ENCODE measurements at places on chromosomes 3 and 15. TPM values are rescaled to one million over a fixed set of nuclear protein-coding genes. Genes with fewer than 3 reads are reported as not detected.

CSK gene
- 72.1 TPM for total RNA-seq

PLXNA1 gene
- total RNA-seq, result 54.5 TPM

CELF6 gene
- total RNA-seq, result 3.6 TPM

GCSAM gene
- total RNA-seq, result not detected

CFAP20DC gene
- total RNA-seq, result not detected

MYO9A gene
- total RNA-seq, result 42.9 TPM

DNASE1L3 gene
- 2.5 TPM for total RNA-seq

MINAR1 gene
- total RNA-seq, result not detected

FAM3D gene
- 107 TPM for total RNA-seq

- no peak overlapping the region for H3K4me3 ChIP-seq
- H3K27ac ChIP-seq, result peak overlapping the region; percentile 8
- no peaks in the 10 kb centered on the region for H3K36me3 ChIP-seq
- no peak for DNase-seq
- H3K27me3 ChIP-seq, result no peaks in the 10 kb centered on the region
- no peaks in the 10 kb centered on the region for H3K4me1 ChIP-seq
Observed at GRCh38 chr15:29039466-29040369, 153.9 kb downstream of the APBA2 start.

GRCh38 chr15:63497642-63498467, 6.5 kb upstream of the USP3 start:
- H3K4me1 ChIP-seq, result peaks cover 30% of the 10 kb centered on the region
- no peak overlapping the region for H3K4me3 ChIP-seq
- DNase-seq, result peak; percentile 94
- peak overlapping the region; percentile 61 for H3K27ac ChIP-seq
- no peaks in the 10 kb centered on the region for H3K27me3 ChIP-seq
- no peaks in the 10 kb centered on the region for H3K36me3 ChIP-seq

DNA sequence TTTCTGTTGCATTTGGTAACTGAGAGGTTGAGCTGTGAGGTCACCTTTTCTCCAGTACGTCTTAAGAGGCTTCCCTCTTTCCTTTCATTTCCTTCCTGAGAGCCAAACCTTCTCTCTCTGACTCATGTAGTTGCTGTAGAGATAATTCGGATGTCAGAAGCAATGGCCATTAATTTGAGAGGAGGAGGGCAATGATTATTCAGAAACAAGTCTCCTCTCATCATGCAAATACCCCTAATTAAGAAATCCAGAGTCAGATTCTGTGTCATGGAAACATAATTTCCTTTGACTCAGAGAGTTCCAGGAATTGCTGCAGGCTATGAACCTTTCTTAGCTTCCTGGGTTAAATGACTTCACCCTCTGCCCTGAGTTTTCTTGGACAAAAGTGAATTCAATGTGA, 59.0 kb upstream of the GSK3B start:
- no peaks in the 10 kb centered on the region for H3K36me3 ChIP-seq
- no peaks in the 10 kb centered on the region for H3K4me1 ChIP-seq
- H3K27ac ChIP-seq, result no peak overlapping the region

- H3K36me3 ChIP-seq, result no peaks in the 10 kb centered on the region
- no peaks in the 10 kb centered on the region for H3K27me3 ChIP-seq
- no peak overlapping the region for H3K27ac ChIP-seq
- H3K4me1 ChIP-seq, result no peaks in the 10 kb centered on the region
- H3K4me3 ChIP-seq, result no peak overlapping the region
Observed at GRCh38 chr15:31605467-31605931, 278.9 kb downstream of the KLF13 start.

- no peak overlapping the region for H3K4me3 ChIP-seq
- H3K36me3 ChIP-seq, result no peaks in the 10 kb centered on the region
- no peak for DNase-seq
- H3K4me1 ChIP-seq, result no peaks in the 10 kb centered on the region
- no peaks in the 10 kb centered on the region for H3K27me3 ChIP-seq
Observed at GRCh38 chr3:170692720-170693119, 106.8 kb upstream of the SLC7A14 start.

- no peaks in the 10 kb centered on the region for H3K27me3 ChIP-seq
- no peak overlapping the region for H3K4me3 ChIP-seq
- peak overlapping the region; percentile 23 for H3K27ac ChIP-seq
- peaks cover 14% of the 10 kb centered on the region for H3K36me3 ChIP-seq
- peaks cover 28% of the 10 kb centered on the region for H3K4me1 ChIP-seq
Observed at GRCh38 chr3:5194801-5195509, 7.4 kb downstream of the EDEM1 start.

GRCh38 chr15:70625438-70625837, 137.9 kb downstream of the UACA start:
- no peaks in the 10 kb centered on the region for H3K27me3 ChIP-seq
- no peaks in the 10 kb centered on the region for H3K36me3 ChIP-seq
- H3K4me3 ChIP-seq, result no peak overlapping the region
- no peaks in the 10 kb centered on the region for H3K4me1 ChIP-seq
- no peak overlapping the region for H3K27ac ChIP-seq
- DNase-seq, result no peak

GRCh38 chr3:56800130-56800831, 1.5 kb downstream of the ARHGEF3 start:
- H3K4me3 ChIP-seq, result peak overlapping the region; percentile 68
- H3K36me3 ChIP-seq, result no peaks in the 10 kb centered on the region
- no peak for DNase-seq
- H3K4me1 ChIP-seq, result no peaks in the 10 kb centered on the region
- peak overlapping the region; percentile 84 for H3K27ac ChIP-seq

DNA sequence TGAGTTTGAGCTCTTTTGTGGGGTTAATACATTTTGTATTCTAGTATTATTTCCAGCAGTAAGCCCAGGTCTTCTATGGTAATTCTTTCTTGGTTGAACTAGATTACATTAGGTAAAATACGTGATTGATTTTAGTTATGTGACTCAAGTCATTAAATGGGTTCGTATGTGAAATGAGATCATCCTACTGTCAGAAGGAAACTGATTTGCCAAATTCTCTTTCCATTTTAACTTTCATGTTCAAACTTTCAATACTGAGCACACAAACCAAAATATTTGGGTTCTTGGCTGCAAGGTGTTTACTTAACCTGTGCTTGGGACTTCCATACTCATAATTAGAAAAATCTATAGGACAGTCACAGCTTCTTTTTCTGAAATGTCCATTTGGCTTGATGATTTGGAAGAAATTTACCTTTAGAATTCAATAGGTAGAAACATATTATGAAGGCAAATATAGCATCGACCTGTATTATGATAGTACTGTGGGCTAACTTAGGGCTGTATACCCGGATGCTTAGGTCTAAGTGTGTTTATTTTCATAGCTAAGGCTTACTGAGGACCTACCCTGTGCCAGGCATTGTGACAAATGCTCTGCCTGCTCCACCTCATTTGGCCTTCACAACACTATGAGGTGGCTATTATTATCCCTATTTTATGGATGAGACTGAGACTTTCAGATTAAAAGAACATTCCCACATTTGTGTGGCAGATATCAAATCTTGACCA, 631.8 kb upstream of the GRM7 start:
- no peak for DNase-seq
- no peaks in the 10 kb centered on the region for H3K36me3 ChIP-seq
- no peaks in the 10 kb centered on the region for H3K27me3 ChIP-seq
- no peaks in the 10 kb centered on the region for H3K4me1 ChIP-seq

- no peak for DNase-seq
- H3K4me1 ChIP-seq, result no peaks in the 10 kb centered on the region
- no peaks in the 10 kb centered on the region for H3K27me3 ChIP-seq
- H3K36me3 ChIP-seq, result no peaks in the 10 kb centered on the region
Observed at GRCh38 chr3:105414841-105415240, 48.1 kb downstream of the ALCAM start.

GRCh38 chr3:144394032-144394431, 422.4 kb downstream of the DIPK2A start:
- H3K27ac ChIP-seq, result no peak overlapping the region
- H3K36me3 ChIP-seq, result no peaks in the 10 kb centered on the region
- H3K27me3 ChIP-seq, result no peaks in the 10 kb centered on the region
- no peak for DNase-seq
- H3K4me3 ChIP-seq, result no peak overlapping the region

- H3K27ac ChIP-seq, result peak overlapping the region; percentile 14
- DNase-seq, result no peak
- no peaks in the 10 kb centered on the region for H3K27me3 ChIP-seq
Observed at GRCh38 chr15:78170848-78171773, 21.9 kb downstream of the IDH3A start.

- no peak for DNase-seq
- H3K27me3 ChIP-seq, result no peaks in the 10 kb centered on the region
- H3K27ac ChIP-seq, result no peak overlapping the region
Observed at GRCh38 chr3:25480811-25481210, 52.7 kb downstream of the RARB start.

DNA sequence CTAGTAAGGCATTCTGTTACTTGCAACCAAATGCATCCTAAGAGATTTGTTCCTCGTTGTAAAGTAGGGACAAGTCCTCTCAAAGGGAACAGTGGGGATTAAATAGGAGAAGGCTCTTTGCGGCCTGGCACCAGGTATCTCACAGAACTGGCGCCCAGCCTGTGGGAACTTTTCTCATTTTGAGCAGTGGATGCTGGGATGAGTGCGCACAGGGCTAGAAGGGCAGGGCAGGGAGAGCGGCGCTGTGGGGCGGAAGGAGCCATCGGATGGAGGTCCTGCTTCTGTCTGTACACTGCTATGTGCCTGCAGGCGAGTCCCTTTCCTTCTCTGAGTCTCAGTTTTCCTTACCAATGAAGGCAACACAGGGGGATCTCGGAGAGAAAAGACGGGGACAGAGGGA, 50.6 kb downstream of the WNT7A start:
- DNase-seq, result no peak
- H3K27ac ChIP-seq, result no peak overlapping the region
- no peaks in the 10 kb centered on the region for H3K4me1 ChIP-seq
- H3K36me3 ChIP-seq, result no peaks in the 10 kb centered on the region
- H3K4me3 ChIP-seq, result no peak overlapping the region

GRCh38 chr15:57218826-57219576, 157.3 kb upstream of the CGNL1 start:
- DNase-seq, result no peak
- no peaks in the 10 kb centered on the region for H3K27me3 ChIP-seq
- H3K36me3 ChIP-seq, result no peaks in the 10 kb centered on the region
- no peak overlapping the region for H3K27ac ChIP-seq
- peaks cover 13% of the 10 kb centered on the region for H3K4me1 ChIP-seq

- H3K4me3 ChIP-seq, result no peak overlapping the region
- H3K36me3 ChIP-seq, result peaks cover 51% of the 10 kb centered on the region
- H3K27ac ChIP-seq, result no peak overlapping the region
- H3K4me1 ChIP-seq, result peaks cover 17% of the 10 kb centered on the region
- H3K27me3 ChIP-seq, result no peaks in the 10 kb centered on the region
Observed at GRCh38 chr15:52658955-52659354, 20.2 kb downstream of the ATOSA start.

GRCh38 chr15:77506311-77507142, 85.8 kb downstream of the HMG20A start:
- H3K4me3 ChIP-seq, result no peak overlapping the region
- peak overlapping the region; percentile 79 for H3K27ac ChIP-seq
- peaks cover 16% of the 10 kb centered on the region for H3K4me1 ChIP-seq
- DNase-seq, result peak; percentile 63

DNA sequence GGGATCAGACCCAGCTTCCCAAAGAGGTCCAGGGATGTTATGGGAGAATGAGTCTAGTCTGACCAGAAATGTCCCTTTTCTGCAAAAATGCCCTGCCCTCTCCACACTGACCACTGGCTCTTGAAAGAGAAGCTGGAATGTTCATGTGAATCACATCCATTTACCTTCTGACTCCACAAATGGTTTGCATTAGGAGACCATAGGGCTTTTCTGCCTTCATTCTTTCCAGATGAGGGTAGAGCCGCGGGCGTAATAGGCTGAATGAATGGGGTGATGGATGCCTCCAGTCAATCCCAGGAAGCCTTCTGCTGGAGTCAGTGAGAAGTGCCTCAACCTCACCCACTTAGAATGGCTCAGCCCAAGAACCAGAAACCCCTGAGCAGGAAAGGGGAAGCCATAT, 47.2 kb upstream of the IREB2 start:
- no peak for DNase-seq
- H3K27me3 ChIP-seq, result no peaks in the 10 kb centered on the region
- no peak overlapping the region for H3K27ac ChIP-seq
- no peaks in the 10 kb centered on the region for H3K4me1 ChIP-seq

DNA sequence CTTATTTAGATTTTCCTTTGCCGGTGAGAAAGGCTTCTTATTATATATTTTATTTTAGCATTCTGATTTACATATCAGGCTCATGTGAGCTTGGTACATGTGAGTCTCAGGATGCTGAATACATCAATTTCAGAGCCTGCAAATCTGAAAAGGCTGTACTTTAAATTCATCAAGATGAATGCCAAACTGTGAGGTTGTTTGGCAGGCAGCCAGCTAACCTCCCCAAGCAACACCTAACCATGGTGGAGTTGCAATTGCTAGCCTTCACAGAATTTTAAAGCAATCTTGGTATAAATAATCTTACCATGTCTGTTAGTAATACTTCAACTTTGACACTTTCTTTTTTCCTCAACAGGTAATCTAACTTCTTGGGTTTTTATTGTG, 252.5 kb downstream of the CDIN1 start:
- H3K36me3 ChIP-seq, result no peaks in the 10 kb centered on the region
- H3K27ac ChIP-seq, result no peak overlapping the region
- no peak overlapping the region for H3K4me3 ChIP-seq
- no peaks in the 10 kb centered on the region for H3K4me1 ChIP-seq
- DNase-seq, result no peak

GRCh38 chr15:94494732-94495131, 263.4 kb downstream of the MCTP2 start:
- no peak overlapping the region for H3K4me3 ChIP-seq
- H3K36me3 ChIP-seq, result no peaks in the 10 kb centered on the region
- no peaks in the 10 kb centered on the region for H3K4me1 ChIP-seq
- H3K27me3 ChIP-seq, result no peaks in the 10 kb centered on the region

DNA sequence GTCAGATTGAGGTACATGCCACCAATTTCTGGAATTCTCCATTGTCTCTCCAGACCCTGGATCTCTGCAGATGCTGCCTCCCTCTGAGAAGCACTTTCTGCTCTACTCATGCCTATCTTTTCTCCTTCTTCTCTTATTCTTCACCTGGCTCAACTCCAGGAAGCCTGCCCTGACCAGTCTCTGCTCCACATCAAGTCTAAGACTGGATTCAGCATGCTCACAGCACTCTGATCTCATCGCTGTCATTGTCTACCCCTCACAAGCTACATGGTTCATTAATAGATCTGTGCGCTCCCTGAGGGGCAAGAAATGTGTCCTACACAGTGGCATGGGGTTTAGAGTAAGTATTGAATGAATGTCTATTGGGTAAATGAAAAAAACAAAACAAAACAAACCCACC, 38.7 kb downstream of the CCR4 start:
- H3K4me3 ChIP-seq, result no peak overlapping the region
- DNase-seq, result no peak
- no peaks in the 10 kb centered on the region for H3K27me3 ChIP-seq
- no peaks in the 10 kb centered on the region for H3K36me3 ChIP-seq
- H3K27ac ChIP-seq, result no peak overlapping the region

GRCh38 chr3:101898752-101899169, 49.4 kb downstream of the NFKBIZ start:
- no peak for DNase-seq
- H3K27ac ChIP-seq, result peak overlapping the region; percentile 2
- H3K4me3 ChIP-seq, result no peak overlapping the region
- H3K36me3 ChIP-seq, result no peaks in the 10 kb centered on the region

All from Peyer's patch (tissue), 4 donors.